NCI-H345 (cell line): ENCODE measurements at places on chromosomes 6 and 20.

GRCh38 chr20:54205450-54205849, 2.4 kb upstream of the PFDN4 start:
- no peak for DNase-seq

DNA sequence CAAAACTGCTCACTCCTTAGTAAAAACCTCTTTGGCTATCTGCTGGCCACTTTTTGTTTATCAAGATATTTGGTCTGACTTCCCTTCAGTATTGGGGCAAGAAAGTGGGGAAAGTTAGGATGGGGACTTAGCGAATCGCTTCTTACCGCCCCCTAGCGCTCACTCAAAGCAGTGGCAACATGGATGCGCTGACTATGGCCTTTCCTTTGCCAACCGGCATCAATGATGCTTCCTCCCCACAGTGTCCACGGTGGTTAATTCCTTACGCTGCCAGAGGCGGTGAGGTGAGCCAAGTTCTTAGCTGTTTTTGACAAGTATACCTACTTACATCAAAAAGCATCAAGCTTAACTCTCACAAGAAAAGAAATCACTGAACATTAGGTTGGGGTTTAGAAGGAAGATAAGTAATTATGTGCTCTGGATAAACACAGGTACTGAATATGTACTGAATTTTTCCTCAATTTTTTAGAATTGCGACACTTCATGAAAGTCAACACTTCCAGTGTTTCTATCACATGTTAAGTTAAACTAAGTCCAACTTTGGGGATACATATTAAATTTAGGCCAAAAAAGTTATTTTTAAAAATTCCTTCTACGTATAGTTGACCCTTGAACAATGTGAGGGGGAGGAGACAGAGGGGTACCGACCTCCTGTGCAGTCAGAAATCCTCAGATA, 86.7 kb downstream of the GMDS start:
- no peak for DNase-seq

DNA sequence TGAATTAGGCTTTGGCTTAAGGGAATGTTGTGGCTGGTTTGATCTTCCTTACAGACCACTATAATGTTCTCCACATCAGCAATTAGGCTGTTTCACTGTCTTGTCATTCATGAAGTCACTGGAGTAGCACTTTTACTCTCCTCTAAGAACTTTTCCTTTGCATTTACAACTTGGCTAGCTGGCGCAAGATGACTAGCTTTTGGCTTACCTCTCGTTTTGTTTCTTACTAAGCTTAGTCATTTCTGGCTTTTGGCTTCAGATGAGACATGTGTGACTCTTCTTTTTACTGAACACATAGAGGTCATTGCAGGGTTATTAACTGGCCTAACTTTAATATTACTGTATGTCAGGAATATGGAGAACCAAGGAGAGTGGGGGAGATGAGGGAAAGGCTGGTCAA, 143.2 kb downstream of the PTCHD4 start:
- no peak for DNase-seq

DNA sequence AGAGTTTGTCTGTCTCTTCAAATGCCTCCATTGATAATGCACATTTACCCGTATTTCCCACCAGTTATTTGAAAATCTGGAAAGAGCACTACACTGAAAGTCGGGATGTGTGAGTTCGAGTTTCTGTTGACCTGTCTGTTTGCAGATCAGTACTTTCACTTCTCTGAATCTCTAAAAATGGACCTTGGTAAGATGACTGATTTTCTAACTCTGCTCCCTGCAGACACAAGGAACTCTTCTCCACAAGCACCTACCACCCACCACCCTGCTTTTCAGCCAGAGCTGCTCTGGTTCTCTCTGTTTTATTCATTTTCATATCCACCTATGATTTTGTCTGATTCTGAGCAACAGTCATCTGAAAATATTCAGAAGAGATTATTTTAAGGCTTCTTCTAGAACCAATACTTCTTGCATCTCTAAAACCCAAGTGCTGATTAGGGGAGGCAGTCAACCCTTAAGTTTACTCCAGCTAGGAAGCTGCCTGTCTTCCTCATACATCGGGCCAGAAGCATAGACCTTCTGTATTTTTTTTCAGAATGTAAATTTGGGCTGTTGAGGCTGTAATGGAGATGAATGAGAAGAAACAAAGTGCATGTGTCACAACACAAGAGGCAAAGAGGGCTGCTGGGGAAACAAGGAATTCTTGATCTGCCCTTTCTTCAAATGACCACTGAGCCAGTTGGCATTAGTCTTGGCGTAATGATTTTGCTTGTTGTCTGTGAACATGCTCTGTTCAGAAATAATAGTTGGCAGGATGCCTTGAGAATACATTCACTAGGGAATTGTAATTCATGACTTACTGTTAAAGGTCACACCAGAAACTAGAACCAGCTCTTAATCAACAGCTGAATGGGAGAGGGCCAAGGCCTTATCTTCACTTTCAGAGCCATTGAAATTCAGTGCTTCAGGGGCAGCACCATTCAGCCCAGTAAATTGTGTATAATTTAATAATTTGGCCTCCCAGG, 85.4 kb upstream of the MYLIP start:
- no peak for DNase-seq

- no peak for DNase-seq
Measured at GRCh38 chr6:13362412-13362811, 34.1 kb upstream of the TBC1D7 start.

DNA sequence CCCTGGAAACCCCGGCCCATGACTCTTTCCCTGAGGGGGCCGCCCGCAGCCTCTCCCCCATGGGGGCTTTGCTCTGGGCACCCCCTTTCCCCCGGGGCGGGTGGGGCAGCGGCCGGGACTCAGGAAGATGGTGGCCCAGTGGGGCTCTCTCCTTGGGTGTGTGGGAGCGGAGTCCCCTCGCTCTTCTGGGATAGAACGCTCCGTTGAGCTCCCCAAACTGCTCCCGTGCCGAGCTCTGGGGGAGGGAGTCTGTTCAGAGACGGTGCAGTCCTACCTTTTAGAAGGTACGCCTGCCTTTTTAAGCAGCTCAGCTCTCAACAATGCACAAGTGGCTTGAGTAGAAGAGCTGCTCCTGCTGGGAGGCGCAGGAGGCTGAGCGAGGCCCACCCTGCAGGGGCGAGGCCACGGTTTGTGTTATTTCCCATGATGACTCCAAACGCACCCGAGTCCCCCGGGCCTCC, 21.7 kb upstream of the BHLHE23 start:
- DNase-seq, result no peak

GRCh38 chr6:47151232-47151898, 109.2 kb upstream of the ADGRF1 start:
- DNase-seq, result no peak

- no peak for DNase-seq
Measured at GRCh38 chr6:95293257-95293656, 284.1 kb upstream of the MANEA start.

GRCh38 chr6:11722805-11723631, 55.6 kb downstream of the ADTRP start:
- no peak for DNase-seq

DNA sequence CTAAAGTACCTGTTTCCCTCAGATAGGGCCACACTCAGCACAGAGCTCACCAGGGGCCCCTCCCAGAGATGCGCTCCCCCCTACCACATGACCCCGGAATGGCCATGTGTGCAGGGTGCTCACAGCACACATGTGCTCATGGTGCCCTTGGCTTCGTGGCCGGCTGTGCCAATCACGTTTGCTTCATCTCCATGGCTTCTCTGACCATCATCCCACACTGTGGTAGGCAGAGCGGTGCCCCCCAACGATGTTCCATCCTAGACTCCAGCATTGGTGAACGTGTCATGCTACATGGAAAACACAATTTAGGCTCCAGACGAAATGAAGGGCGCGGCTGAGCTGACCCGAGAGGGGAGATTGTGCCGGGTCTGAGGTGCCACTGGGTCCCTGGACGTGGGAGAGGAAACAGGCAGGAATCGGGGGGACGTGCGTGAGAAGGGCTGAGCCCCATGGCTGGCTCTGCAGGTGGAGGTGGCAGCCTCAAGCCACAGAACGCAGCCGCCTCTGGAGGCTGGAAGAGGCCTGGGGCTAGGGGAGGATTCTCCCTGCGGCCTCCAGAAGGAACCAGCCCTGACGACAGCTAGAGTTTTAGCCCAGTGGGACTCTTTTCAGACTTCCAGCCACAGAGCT, 126.5 kb downstream of the DLL1 start:
- no peak for DNase-seq

- DNase-seq, result no peak
Measured at GRCh38 chr20:57586370-57586793, 25.5 kb downstream of the PCK1 start.

DNA sequence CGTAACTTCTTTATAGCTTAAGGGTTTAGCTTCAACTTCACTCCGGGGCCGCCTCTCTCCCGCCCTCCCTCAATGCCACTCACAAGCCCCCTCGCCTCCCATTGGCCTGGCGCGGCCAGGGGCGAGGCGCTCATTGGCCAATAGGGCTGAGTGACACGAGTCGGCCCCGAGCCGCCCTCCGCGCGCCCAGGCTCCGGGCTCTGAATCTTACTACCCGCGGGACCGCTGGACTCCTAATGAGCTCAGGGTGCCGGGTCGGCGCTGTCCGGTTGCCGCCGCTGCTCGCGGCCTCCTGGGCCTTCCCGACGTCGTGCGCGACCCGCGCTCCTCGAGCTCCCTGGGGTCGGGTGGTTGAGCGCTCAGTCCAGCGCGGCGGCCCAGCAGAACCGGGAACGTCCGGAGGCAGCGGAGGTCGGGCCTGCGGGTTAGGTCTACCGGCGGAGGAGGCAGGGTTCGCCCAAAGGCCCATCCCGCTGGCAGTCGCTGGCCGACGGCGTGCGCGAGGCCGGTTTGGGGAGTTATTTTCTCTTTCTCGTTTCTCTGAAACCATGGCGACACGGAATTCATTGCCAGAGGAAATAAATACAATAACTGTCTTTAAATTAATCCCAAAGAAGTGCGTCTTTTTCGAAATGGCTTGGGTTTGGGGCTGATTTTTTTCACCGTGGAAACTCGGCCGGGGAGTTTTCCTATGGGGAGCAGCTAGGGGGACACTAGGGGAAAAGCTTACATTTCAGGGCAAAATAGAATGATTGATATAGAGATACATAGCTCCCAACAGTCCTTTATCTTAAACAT, at the start of gene SIM1:
Gene SIM1, minus strand, starts transcription at position 19 of the 798 bp plus-strand sequence. CDS start 1,453 bp downstream, outside the sequence.
- peak; percentile 39 for DNase-seq

GRCh38 chr6:155219858-155220301, 43.9 kb upstream of the CLDN20 start:
- no peak for DNase-seq

DNA sequence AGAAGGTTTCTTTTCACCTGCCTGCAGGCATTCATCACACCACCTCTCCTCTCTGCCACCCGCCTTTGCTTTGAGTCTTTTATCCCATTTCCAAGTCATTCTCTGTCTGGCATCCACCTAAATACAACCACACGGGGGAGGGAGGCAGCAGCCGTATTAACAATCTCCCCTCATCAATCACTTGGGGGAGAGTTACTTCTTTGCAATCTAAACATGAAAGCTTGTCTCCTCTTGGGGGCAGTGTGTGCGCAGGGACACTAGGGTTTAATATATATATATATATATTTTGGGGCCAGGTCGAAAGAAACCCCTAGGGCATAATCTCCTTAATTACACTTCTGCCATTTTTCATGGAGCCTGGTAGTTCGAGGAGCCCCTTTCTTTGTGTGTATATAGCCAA, 214.5 kb downstream of the TSHZ2 start:
- no peak for DNase-seq

- DNase-seq, result no peak
Measured at GRCh38 chr6:159976686-159977254, 7.9 kb downstream of the IGF2R start.

- no peak for DNase-seq
Measured at GRCh38 chr6:132359886-132360285, 41.4 kb downstream of the MOXD1 start.

- DNase-seq, result no peak
Measured at GRCh38 chr6:106549521-106549920, 79.8 kb downstream of the RTN4IP1 start.

GRCh38 chr20:50083034-50083433, 29.9 kb downstream of the UBE2V1 start:
- DNase-seq, result no peak

GRCh38 chr20:12970372-12970821, 38.4 kb upstream of the SPTLC3 start:
- peak; percentile 30 for DNase-seq

DNA sequence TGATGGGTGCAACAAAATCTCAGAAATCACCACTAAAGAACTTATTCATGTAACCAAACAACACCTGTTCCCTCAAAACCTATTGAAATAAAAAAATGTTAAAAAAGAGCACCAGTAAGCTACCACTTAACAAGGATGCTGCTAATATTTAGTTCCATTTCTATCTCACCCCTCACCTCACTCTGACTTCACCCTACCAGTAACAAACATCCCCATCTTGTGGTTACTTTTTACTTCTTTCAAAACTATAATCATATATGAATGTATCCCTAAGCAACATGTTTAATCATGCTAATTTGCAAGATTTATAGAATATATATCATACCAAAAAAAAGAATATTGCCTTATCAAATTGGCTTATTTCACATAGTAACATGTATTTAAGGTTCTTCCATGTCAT, 27.4 kb upstream of the SLC24A3 start:
- DNase-seq, result no peak

GRCh38 chr6:105753207-105753606, 332.9 kb upstream of the PRDM1 start:
- DNase-seq, result peak; percentile 94

DNA sequence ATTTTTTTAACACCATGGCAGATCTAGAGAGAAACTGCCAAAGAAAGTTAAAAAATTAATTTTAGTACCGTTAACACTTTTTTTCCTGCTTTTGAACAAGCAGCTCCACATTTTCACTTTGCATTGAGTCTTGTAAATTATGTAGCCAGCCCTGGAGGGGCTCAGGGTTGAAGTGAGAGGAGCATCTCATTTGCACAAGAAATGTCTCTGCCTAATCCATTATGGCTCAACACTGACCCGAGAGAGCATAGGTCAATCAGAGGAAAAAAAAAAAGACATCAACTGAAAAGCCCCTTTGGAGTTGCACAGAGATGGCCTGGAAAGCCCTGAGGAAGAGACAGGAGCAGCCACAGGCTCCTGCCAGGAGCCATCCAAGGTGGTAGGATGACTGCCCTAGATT, 4.3 kb upstream of the SLPI start:
- DNase-seq, result no peak

- no peak for DNase-seq
Measured at GRCh38 chr6:32668226-32668747, 1.8 kb upstream of the HLA-DQB1 start.

GRCh38 chr20:51752343-51752951, 15.7 kb downstream of the ATP9A start:
- DNase-seq, result no peak
